ENCODE measurements at places on chromosomes 6 and 20.
A peak's percentile ranks its signal among the peaks of the same experiment; 100 is the strongest.

GRCh38 chr20:44691424-44692423 is 23.4 kb upstream of the CCN5 start:
- DNase-seq, result no peak

GRCh38 chr6:112909781-112910180 is 562.7 kb downstream of the RFPL4B start:
- no peak for DNase-seq

- DNase-seq, result no peak
Measured at GRCh38 chr6:39203436-39204159, 25.7 kb downstream of the KCNK5 start.

DNA sequence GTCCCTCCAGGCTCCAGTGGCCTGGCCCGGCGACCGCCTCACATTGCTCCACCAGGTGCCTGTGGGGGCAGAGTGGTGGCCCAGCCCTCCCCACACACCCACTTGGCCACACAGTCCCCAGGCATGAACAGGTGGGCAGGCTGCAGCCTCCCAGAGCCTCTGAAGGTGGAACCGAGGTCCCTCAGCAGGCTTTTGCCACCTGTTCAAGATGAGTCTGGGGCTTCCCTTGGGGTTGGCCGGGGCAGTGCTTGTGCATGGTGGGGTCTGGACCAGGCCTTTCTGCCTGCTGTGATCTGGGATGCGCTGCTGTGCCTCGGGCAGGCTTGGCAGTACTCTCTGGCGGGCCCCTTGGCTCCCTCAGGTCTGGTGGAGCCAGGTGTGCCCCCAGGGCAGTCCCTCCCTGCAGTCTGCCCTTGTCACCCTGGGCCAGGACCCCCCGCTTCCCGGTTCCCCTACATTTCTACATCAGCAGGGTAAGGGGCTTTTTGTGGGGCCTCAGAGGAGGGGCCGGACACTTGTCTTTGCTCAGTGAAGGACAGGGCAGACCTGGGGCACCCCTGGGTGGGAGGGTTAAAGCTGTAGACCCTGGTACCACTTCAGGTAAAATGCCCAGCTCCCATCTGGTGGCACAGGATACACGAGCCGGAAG is 2.7 kb upstream of the COL9A3 start:
- DNase-seq, result no peak

GRCh38 chr6:68533339-68533795 is 101.7 kb upstream of the ADGRB3 start:
- DNase-seq, result no peak

DNA sequence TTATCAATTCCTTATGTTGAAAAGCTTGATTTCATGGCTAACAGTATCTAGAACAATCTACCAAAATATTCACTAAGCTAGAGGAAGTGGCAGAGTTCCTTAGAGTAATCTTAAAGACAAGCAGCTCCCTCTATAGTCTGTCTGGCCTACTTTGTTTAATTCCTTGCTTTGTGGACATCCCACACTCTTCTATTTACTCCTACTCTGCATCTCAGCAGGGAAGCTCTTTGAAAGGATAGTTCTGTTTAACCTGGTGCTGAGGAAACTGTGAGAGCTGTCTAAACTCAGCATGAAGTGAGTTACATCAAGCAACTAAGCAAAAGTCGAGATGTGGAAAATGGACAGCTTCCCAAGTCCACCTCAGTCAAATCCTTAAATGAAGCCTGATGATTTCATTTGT is 4.3 kb downstream of the REV3L start:
- DNase-seq, result peak; percentile 37

DNA sequence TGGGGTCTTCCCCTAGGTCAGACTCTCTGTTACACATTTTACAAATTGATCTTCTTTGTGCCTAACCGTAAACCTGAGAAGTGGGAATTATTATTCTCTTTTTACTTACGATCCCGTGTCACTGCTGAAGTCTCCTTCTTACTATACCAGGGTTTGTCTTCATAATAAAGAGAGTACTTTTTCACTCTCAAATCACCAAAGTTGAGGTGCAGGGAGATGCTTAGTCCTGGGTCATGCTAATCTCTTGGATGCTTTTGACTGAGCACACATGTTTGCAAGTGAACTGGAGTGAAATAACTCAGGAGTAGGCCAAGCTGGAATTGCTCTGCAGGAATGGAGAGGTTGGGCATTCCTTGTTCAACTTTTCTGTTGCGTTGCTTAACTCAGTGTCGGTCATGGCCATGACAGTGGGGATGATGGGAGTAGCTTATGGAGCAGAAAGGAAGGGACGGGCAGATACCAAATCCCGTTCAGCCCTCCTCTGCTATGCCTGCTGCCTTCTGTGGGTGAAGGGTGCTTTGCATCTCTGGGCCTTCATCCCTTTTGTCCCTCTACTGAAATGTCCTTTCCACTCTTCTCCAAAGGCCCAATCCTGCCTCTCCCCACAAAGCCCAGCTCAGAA is 15.2 kb upstream of the TAGAP start:
- DNase-seq, result no peak

DNA sequence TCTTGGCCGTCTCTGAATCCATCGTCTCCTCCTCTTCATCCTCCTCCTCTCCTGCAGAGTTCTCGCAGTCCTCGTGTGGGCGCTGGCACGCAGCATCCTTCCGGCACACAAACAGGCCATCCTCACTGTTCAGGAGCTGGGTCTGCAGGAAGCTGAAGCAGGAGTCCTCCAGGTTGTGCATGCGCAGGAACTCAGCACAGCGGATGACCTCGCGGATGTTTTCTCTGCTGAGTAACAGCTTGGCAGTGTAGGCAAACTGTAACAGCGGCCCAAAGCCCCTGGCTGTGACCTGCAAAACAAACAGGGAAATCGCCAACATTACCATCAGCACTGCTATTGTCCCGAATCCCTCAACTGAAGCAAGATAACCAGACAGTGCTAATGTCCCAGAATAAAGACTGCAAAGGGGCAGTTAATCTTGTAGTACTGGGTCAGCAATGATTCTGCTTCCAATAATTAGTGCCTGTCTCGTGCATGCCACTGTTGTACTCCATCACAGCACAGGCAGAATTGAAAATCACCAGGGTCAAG is 57.4 kb downstream of the GJA10 start:
- DNase-seq, result no peak

- no peak for DNase-seq
Measured at GRCh38 chr6:72966628-72967280, 258.5 kb downstream of the KHDC1L start.

GRCh38 chr6:155237613-155238012 is 26.2 kb upstream of the CLDN20 start:
- DNase-seq, result no peak

DNA sequence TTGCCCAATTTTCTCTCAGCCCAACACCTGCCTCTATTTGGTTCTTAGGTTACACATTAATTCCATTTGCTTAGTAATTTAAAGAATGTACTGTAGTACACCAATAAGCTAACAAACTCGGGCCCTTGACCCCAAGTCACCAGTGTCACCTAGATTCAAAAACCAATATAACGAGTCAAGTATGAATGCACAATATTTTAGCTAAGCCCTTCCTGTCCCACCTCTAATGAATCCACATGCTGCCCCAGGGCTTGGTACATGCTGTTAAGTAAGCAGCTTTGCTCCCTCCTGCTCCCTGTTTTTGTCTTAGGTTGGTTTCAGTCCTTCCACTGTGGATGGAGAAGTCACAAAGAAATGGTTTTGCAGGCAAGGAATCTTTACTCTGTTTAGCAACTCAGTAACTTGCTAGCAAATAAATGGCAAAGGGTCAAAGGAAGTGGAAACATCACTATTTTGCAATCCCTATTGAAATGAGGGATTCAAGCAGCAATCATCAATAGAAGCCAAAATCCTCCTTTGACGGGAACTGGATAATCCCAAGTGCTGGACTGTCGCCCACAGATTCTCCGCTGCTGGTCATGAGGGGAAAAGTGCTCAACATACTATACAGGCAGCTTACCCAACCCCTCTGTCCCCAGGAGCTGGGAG is 5.0 kb upstream of the MPC1 start:
- no peak for DNase-seq

DNA sequence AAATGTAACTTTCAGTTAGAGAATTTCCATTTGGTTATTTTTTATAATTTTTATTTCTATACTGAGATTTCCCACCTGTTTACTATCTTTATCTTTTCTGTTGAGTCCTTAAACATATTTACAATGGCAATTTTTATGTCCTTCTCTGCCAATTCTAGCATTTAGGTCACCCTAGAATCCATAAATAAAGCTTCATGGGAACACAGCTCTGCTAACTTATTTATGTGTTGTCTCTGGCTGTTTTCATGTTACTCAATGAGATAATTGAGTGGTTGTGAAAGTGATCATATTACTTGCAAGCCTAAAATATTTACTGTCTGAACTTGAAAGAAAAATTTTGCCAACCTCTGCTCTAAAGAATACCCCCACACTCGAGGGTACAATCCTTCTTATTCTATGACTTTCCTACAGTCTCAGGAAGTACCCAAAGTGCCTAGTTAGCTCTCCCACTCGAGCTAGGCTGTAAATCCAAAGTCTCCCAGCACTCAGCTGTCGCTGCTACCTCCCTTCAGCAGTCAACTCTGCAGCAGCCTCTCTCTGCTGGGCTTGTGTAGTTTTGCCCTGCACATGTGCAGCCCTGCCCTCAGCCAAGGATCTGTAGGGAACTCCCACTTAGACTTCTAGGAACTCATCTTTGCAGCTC is 53.5 kb upstream of the GCLC start:
- DNase-seq, result no peak

- DNase-seq, result no peak
Measured at GRCh38 chr20:33622705-33623365, 39.3 kb upstream of the C20orf144 start.

DNA sequence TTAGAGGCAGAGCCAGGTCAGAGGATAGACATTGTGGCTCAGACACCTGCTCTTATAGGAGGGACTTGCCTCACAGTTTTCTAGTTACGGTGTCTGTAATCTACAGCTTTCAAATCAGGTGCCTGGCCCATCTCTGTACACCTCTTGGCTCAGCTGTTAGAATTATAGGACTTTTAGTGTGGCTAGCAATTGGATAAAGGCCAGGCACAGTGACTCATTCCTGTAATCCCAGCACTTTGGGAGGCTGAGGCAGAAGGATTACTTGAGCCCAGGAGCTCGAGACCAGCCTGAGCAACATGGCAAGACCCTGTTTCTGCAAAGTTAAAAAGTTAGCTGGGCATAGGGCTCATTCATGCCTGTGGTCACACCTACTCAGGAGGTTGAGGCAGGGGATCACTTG is 20.0 kb downstream of the BRPF3 start:
- DNase-seq, result no peak

GRCh38 chr20:36808317-36809257 is 35.0 kb upstream of the DSN1 start:
- peak; percentile 61 for DNase-seq

DNA sequence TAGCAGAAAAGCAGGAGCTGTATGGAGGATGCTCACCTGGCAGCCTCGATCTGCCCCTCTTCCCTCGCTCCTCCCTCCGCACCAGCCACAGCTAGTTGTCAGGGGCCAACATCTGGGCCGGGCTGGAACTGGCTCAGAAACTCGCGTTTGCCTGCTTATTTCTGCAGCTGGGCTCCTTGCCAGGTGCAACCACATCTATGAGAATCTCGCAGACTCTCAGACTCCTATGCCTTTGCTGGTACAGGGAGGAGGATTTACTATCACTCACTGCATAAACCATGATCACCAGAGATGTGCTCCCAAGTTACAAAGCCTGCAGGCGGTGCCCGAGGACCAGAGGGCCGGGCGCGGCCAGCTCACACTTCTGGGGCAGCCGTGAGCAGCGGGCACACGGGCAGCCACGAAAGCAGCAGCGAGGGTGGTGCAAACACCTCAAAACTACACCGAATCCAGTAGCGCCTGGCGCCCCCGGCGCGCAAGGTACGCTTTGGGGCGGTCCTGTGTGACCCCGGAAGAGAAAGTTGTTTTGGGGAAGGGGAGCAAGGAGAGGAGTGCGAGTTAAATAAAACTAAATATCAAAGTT is 577 bp upstream of the LRRC1 start:
- DNase-seq, result peak; percentile 63

DNA sequence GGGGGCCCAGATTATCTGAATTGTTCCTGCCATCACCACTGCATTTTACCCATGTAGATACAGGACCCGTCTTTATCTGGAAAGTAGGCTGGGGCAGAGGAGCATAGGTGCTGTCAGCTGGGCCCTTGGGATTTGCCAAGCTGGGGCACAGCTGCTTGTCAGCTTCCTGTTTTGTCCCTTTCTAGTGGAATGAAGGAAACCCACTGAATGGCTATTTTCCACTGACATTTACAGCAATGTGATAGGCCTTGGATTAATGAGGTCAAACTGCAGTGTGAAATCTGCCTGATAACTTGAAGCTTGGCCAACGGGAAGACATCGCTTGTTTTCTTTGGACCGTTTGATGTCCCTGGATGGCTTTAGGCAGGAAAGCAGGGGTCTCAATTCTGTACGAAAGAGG is 6.7 kb downstream of the PPP1R16B start:
- DNase-seq, result no peak

DNA sequence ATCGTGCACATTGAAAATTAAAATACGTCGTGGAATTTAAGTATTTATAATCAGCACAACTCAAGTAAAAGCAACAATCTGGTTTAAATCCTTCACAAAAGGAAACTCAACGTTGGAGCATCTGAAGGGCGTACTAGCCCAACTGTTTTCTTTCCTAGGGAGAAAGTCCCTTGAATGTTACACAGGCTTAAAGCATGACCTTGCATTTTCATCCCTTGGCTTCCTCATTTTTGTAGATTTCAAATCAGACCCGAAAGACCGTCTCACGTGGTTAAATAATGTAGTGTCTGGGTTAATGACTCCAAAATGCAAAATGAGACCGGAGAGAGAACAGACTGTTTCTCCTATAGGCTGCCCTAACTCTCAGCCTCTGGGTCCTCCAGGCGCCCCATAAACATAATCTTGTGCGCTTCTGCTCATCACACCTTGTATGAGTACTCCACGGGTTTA is 249.2 kb upstream of the RREB1 start:
- DNase-seq, result no peak

Measured in NCI-H446 (cell line).